Activated naive CD4-positive, alpha-beta T cell treated with anti-CD3 and anti-CD28 coated beads, Interleukin-2, amount 50 U/mL, for 16 hours (primary cell): ENCODE measurements at places on chromosomes 6 and 20.

GRCh38 chr6:8589941-8590729 lies 154.8 kb upstream of the SLC35B3 start:
- DNase-seq = no peak

DNA sequence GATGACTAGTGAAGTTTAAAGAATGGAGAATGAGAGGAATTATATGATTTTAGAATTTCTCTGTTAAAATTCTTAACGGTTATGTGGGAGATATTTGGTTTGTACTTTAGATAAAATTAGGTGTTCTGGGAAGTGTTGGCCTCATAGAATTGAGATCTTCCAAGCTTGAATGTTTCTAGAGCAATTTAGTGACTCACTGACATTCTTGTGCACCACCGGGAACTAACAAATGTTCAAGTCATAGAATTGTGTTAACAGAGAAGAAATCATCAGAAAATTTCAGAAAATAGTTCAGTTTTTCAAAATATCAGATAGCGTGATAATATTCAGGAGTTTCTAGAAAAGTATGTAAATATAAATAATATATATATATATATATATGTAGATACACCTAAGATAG lies 67.9 kb upstream of the BMP5 start:
- no peak for DNase-seq

GRCh38 chr20:2578475-2579192 lies 42.3 kb downstream of the TMC2 start:
- no peak for DNase-seq

- no peak for DNase-seq
These were observed 3.2 kb upstream of the TUBB1 start for GRCh38 chr20:59015812-59016711.

GRCh38 chr6:105474234-105474633 lies 71.4 kb upstream of the PREP start:
- DNase-seq = no peak

GRCh38 chr6:13454286-13455221 lies 32.8 kb downstream of the GFOD1 start:
- peak; percentile 83 for DNase-seq

- no peak for DNase-seq
These were observed 713.9 kb upstream of the MARCKS start for GRCh38 chr6:113143206-113143605.

- no peak for DNase-seq
These were observed 96.2 kb upstream of the MAP7 start for GRCh38 chr6:136646377-136646776.
